NAMALWA (cell line): ENCODE measurements at places on chromosomes 4 and X.

DNA sequence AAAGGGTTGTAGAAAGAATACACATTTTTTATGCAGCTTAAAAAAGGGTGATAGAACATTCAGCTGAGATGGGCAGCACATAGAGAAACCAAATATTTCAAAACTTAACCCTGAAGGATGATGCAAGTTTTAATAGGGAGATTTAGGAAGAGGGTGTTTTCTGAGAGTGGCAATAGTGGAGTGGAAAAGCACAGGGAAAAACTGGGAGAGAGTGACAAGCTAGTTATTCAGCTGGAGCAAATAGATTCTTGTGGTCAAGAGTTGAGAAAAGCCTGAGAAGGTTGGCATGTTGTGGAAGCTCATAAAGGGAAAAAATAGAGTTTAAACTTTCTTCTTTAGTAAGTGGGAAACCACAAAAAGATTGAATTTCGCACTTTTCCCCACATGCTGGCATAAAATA lies 359.6 kb upstream of the PITX2 start:
- no peak for DNase-seq

DNA sequence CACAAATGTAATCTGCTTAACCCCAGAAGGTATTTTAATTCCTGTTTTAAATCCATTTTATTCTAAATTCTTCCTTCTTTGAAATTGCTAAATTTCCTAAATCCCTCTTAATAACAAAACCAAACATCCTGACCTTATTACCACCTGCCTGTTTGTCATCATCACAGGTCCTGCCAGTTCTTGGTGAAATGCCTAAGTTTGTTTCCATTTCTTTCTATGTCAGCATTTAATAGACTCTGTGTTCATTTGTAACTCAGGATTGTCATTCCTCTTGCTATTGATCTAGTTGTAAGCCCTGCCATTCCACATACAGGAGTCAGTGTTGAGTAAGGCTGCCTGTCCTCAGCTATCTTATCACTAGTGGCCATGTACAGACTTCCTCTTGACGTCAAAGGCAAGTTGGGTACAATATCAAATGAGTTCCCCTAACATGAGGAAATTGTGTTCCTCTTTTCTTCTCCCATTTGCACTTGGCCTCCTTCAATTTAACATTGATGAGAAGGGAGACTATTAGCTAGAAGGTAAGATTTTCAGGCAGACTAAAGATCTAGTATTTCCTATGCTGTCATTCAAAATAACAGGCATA lies 440.1 kb downstream of the AFF2 start:
- DNase-seq: no peak

DNA sequence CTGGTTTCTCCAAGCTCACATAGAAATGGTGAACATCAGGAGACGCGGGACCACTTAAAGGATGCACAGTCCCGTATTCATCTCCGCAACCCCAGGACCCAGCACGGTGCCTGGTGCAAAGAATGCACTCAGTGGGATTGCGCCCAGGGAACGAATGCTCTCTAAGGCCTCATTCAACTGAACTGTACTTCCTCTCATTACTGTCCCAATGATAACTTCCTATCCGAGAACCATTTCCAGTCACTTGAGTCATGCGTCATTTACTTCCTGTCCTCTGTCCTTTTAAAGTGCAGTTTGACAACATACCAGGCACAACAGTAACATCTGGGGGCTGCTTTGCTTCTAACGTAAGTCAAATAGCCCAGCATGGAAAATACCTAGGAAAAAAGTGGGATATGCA lies 75.7 kb downstream of the RBM47 start:
- no peak for DNase-seq

- DNase-seq: no peak
Observed at GRCh38 chrX:96376266-96376665, 308.4 kb upstream of the DIAPH2 start.

DNA sequence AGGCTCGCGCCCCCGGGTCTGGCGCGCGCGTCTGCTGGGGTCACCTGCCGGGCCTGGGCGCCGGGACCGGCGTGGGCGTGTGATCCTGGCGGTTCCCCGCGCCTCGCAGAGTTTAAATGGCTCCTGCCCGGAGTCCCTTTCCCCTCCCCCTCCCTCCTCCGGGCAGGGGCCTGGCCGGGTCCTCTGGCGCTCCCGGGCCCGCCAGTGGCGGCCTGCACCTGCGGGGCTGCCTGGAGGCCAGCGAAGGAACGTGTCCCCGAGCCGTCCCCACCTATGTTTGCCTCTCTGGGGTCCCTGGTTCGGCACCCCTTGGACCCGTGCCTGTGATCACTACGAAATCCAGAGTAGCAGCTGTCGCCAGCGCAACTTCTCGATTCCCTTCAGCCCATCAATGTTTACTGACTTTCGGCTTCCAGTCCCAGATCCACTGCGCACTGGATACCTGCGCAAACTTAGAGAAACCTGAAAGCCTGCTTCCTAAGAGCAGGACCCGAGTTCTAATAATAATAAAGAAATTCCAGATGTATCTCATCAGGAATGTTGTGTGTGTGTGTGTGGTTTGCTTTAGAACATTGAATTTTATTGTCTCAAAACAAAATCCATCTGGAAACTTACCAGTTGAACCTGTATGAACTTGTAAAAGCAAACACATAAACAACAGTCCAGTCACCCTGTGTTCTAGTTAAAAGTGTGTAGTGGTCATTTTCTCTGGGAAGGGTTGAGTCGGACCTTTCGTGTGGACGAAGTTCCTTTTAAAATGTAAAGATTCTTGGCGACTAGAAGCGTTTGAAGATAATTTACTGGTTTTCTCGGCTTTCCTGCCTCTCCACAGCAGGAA lies 788 bp downstream of the SHROOM2 start:
- DNase-seq: no peak
